ENCODE measurements at places on chromosomes 2 and 18. TPM values are rescaled to one million over a fixed set of nuclear protein-coding genes. Genes with fewer than 3 reads are reported as not detected.

- H3K4me3 ChIP-seq: no peak overlapping the region
- no peaks in the 10 kb centered on the region for H3K4me1 ChIP-seq
- H3K27ac ChIP-seq: no peak overlapping the region
- no peaks in the 10 kb centered on the region for H3K27me3 ChIP-seq
- DNase-seq: no peak
- H3K36me3 ChIP-seq: no peaks in the 10 kb centered on the region
These were observed 473.4 kb upstream of the TRIB2 start for GRCh38 chr2:12243381-12243780.

GRCh38 chr2:132415915-132416722 lies 486 bp upstream of the GPR39 start:
- H3K27ac ChIP-seq: no peak overlapping the region
- peaks cover 2% of the 10 kb centered on the region for H3K27me3 ChIP-seq
- H3K4me3 ChIP-seq: peak overlapping the region; percentile 66
- peak; percentile 72 for DNase-seq
- peaks cover 8% of the 10 kb centered on the region for H3K4me1 ChIP-seq

GRCh38 chr18:59466980-59467379 lies 107.9 kb upstream of the LMAN1 start:
- H3K27ac ChIP-seq: no peak overlapping the region
- no peak overlapping the region for H3K4me3 ChIP-seq
- no peaks in the 10 kb centered on the region for H3K27me3 ChIP-seq
- DNase-seq: no peak

- no peaks in the 10 kb centered on the region for H3K27me3 ChIP-seq
- H3K36me3 ChIP-seq: no peaks in the 10 kb centered on the region
- H3K4me1 ChIP-seq: peaks cover 2% of the 10 kb centered on the region
- no peak overlapping the region for H3K27ac ChIP-seq
These were observed 555.2 kb downstream of the STK39 start for GRCh38 chr2:167692191-167692590.

- no peaks in the 10 kb centered on the region for H3K36me3 ChIP-seq
- no peak overlapping the region for H3K4me3 ChIP-seq
- no peak overlapping the region for H3K27ac ChIP-seq
- no peak for DNase-seq
- H3K4me1 ChIP-seq: no peaks in the 10 kb centered on the region
These were observed 102.8 kb upstream of the CYP1B1 start for GRCh38 chr2:38178556-38179419.

AOX1 gene
- 8.3 TPM for polyA plus RNA-seq

PIEZO2 gene
- polyA plus RNA-seq: 6.0 TPM
